ENCODE measurements at places on chromosomes 16 and 17.

DNA sequence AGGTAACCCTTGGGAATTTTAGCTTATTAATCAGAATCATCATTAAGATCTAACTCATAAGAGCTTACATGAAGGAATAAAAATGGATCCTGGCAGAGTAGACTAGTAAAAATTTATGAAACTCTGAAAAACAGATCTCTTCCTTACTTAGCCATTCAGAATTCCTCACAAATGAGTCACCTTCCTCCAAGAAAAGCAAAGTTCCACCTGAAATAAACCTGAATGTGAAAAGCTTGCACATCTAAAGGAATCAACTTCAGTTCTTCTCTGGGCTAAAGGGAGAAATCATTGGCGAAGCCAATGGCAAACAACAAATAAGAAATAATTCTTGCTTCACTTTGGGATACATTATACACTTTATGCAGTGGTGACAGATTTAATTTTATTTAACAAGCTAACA lies 22.7 kb downstream of the MYO1D start:
- no peak for DNase-seq

DNA sequence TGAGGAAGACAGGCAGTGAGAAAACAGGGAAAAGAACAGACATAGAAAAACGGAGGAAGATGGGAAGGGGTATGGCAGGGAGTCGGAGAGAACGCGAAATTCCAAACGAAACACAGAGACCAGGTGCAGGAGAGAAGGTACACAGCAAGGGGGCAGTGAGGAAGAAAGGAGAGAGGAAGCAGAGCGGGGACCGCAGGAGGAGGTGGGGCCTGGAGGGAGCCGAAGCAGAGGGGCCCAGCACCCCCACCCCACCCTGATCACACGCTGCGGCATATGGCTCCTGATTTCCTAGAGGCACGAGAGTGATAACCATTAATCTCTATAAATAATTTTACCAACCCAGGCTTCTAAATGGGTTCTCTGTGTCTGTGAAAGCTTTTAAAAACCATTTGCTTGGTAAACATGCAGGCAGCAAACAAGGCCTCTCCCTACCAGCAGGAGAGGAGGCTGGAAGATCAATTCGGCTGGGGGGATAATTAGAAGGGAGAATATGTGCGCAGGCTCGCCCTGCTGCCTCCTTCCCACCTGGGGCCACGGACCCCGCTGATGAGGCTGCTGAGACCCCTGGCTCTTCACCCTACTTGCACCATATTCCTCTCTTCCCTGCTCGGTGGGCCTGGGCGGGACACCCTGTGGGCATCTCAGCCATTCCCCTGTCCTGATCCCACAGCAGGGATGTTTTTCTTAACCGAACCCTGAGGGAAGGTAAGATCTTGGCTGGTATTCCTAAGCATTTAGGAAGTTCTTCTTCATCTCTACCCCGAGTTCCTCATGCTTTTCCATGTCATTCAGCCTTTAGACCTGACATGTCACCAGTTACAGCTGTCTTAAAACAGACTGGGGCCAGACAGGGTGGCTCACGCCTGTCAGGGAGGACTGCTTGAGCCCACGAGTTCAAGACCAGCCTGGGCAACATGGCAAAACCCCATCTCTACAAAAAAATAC lies 86.7 kb downstream of the TMEM132E start:
- peak; percentile 89 for DNase-seq

DNA sequence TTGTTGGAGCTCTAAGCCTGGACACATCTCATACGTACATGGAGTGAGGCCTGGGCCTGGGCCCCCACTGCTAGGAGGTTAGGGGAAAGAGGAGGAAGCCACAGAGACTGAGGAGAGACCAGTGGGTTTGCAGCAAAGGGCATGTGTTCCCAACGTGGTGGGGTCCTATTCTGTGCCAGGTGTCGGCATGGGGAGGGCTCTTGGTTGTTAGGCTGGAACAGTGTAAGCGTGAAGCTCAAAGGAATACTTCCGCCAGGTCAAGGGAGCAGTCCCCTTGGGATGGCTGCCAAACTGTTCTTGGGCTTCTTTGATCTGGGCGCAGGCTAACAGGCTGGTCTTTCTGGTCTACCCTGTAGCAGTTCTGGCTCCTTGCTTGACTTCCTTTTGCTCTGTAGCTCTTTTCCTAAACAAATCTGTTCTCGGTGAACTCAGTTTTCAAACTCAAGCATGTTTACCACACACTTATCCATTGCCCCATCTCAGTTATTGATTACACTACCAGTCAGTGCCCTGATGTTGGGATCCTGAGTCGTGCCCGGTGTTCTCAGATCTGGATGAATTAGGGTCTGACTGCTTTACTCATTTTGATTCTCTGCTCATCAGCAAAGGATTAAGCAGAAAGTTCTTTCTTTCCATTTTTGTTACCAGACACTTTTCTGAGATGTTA lies 36.4 kb downstream of the GPT2 start:
- DNase-seq, result no peak

DNA sequence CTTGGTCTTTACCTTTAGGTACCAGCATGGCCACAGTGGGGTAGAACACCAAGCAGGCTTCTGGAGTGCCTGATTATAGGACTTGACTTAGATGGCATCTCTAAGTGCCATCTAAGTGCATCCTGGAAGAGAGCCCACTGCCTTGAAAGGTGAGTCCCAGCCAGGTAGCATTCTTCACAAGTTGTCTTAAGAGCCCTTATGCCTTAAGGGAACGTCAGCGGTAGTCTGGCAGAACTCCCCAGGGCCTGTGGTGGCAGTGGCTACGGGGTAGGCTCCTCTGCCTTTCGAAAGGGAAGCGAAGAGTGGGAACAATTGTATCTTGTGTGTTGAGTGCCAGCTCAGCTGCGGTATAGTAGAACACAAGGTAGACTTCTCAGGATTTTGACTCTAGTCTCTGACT lies 549.0 kb downstream of the HS3ST4 start:
- no peak for DNase-seq

DNA sequence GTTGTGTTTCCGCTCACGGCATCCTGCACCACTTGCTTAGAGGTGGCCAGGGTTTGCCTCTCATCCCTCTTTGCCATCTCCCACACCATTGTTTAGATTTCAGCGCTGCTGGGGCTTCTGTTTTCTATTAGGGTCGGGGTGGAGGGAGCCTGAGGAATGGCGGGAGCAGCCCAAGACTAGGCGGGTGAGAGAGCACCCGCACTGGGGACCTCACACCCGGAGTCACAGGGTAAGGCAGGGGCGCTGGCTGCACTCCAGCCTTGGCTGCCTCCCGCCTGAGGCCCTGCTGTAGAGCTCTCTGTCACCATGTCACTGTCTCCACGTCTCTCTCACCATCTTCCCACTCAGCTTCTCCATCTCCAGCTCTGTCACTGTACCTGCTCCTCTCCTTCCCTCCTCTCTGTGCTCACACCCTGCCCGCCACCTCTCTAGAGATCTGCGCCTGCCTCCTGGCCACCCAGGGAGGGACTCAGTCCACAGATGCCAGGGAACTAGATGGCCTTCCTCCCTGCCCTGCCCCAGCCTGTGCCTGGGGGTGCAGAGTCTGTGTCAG lies 32.8 kb upstream of the ABCC3 start:
- no peak for DNase-seq

GRCh38 chr17:69093279-69093789 lies 32.6 kb upstream of the ABCA9 start:
- DNase-seq, result no peak

DNA sequence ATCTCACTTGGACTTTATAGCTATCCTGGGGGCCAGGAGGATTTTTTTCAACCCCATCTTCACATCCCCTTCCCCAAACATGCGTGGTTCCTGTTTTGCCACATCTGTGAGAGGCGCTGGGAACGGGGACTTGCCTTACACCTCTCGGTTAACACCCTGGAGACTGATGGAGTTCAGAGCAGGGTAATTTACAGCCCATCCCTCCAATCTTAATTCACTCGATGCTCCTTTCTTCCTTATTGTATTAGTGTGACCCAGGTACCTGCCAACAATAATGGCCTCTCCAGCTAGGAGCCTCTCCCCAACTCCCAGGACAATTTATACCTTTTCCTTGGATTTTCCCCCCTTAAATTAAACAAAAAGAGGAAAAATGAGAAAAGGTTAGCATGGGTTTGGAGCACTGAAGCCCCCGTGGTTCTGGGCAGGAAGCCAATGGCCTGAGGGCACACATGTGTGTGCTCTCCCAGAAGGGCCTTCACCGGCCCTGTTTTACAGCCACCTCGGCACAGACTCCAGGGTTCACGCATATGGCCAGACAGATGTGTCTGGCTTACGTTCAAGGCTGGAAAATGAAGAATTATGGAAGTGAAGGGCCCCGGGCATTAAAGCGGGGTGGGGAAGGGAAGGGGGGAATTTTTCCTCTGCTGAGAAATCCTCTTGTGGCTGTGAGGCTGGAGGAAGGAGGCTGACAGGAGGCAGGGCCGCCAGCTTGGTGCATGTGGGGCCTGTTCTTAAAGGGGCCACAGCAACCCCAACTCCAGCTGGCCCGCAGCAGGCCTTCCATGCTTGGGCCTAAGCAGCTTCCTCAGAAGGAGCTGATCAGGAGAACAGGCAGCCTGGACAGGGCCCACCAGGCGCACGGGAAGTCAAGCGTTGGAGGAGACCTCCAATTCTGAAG lies 21.4 kb downstream of the HIC1 start:
- no peak for DNase-seq

- DNase-seq, result no peak
Measured at GRCh38 chr17:29146369-29146972, 33.7 kb downstream of the MYO18A start.

GRCh38 chr16:11793840-11794239 lies 3.2 kb downstream of the ZC3H7A start:
- DNase-seq, result no peak

GRCh38 chr16:11621920-11622651 lies 35.4 kb upstream of the LITAF start:
- no peak for DNase-seq

DNA sequence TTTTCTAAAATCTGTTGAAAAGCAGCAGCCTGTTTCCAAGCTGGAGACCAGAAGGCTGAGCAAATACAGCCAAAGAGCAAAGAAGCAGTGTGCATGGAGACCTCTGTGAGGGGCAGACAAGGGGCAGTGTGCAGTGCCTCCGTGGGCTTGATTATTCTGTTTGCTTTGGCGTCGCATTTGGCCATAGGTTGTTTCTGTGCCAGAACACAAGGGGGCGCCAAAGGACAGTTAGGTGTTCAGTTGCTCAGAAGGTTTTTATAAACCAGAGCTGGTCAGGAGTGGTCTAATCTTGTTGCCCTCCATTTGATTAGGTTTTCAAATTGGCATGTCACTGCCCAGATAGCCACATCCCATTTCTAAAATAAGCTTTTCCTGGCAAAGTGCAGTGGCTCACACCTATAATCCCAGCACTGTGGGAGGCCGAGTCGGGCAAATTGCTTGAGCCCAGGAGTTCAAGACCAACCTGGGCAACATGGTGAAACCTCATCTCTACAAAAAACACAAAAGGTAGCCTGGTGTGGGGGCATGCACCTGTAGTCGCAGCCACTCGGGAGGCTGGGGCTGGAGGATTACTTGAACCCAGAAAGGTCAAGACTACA lies 10.6 kb downstream of the MYH3 start:
- no peak for DNase-seq

DNA sequence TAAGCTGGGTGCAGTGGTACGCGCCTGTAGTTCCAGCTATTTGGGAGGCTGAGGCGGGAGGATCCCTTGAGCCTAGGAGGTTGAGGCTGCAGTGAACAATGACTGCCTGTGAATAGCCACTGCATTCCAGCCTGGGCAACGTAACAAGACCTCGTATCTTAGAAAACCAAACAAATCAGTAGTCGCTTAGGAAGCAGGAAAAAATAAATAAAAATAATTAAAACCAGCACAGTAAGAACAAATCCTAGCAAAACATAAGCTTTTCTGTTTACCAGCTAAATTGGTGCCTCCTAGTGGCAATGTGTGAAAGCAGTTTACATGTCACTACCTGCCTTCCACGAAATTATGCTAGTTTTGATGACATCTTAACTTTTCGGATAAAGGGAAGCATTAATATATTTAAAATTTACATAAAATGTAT lies 1.3 kb downstream of the ARMC5 start:
- no peak for DNase-seq

- no peak for DNase-seq
Measured at GRCh38 chr17:40298726-40299125, 10.3 kb upstream of the RARA start.

GRCh38 chr17:58728798-58729197 lies 26.9 kb upstream of the PPM1E start:
- no peak for DNase-seq

DNA sequence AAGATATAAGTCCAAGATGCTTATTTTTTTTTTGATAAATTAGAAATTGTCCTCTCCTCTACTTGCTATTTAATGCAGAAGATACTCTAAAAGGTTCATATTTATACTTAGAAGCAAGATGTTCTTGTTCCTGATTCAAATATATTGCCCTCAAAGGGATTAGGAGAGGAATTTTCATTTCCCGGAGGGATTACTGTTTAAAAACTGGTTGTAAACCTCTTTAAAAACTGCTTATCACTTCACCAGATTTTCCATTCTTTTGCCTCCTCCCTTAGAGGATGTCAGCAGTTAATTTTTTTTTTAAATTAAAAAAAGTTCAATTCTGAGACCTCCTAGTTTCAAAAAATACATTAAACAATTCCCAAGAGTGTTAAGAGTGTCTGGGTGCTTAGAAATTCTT lies 2.8 kb downstream of the TENT4B start:
- DNase-seq, result no peak

DNA sequence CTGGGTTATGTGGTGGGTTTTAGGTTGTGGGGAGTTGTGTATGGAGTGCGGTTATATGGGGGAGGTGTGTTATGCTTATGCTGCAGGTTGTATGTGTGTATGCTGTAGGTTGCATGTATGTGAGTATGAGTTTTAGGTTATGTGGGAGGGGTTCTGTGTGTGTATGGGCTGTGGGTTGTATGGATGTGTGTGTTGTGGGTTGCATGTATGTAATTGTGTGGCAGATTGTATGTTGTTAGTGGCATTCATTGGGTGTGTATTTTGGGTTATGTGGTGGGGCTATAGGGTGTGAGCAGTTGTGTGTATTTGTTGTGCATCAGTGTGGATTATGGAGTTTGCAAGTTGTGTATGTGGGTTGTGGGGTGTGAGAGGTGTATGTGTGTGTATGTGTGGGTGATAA lies 277.4 kb downstream of the NPIPA8 start:
- DNase-seq, result no peak

GRCh38 chr17:79915850-79916430 lies 76.7 kb upstream of the CBX4 start:
- no peak for DNase-seq

- no peak for DNase-seq
Measured at GRCh38 chr17:72618001-72618509, 474.4 kb downstream of the SLC39A11 start.

DNA sequence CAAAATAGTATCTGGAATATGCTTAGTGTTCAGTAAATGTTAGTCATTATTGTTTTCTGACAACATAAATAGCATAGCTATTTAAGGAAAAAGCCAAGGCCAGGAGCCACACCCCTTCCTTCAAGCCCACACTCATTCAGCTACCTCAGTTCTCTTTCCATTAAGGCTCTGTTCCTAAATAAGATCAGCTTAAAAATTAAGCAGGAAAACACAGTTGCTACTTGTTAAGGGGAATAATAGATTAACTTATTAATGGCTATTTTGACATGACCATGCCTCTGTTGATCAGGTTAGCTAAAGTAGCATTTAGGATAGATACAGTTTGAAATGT lies 158.1 kb downstream of the CHD9 start:
- no peak for DNase-seq

GRCh38 chr16:25014500-25015147 lies 545 bp downstream of the ARHGAP17 start:
- DNase-seq, result no peak
